ENCODE measurements at places on chromosomes 6 and 20.

GRCh38 chr6:133778414-133779130, 110.3 kb upstream of the TCF21 start:
- no peak for DNase-seq

DNA sequence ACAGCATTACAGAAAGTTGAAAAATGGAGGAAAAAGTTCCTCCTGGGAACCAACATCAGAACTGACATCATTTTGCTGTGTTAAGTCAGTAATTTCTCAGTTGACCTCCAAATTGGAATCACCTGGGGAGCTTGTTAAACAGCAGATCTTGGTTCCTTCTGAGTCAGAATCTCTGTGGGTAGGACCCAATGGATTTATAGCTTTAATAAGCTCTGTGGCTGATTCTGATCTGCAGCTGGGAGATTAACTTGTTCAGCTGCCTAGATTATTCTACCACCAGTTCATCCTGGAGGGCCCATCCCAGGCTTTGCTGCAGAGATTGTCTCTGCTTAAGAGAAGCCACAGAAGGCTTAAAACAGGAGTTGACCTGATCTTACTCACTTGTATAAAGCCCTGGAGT, 90.7 kb upstream of the POPDC3 start:
- no peak for DNase-seq

GRCh38 chr6:116925088-116925794, 48.2 kb downstream of the RFX6 start:
- DNase-seq: no peak

- DNase-seq: no peak
These were observed 25.5 kb upstream of the WFDC2 start for GRCh38 chr20:45444050-45444449.

GRCh38 chr6:14644381-14644780, 526.8 kb downstream of the CD83 start:
- no peak for DNase-seq

DNA sequence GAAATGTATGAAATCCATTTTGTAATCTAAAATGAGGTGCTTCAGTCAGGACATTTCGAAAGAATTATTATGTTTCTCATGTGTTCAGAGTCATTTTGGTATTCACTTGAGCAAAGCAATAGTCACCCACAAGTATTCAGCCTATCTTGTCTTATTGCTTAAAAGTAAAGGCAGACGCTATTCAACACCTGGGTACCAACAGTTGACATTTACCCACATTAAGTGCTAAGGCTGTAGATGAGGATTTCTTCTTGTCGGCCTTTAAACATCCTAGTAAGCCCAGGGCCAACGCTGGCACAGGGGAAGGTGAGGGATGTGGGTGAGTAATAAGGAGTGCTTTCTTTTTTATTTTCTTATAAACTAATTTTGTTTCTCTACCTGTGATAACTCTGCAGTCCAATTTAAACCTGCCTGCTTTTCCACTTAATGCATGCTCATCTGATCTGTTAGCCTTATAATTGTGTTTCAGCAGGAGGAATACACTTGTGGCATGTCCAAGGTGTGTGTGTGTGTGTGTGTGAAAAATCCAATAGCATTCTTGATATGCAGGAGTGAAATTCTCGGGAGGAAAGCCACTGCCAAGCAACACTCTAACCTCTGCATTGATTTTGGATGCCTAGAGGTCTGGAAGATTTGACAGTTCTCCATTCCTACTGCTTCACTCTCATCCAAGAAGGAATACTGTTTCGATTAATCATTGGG, 252.0 kb downstream of the SOX4 start:
- no peak for DNase-seq

- DNase-seq: no peak
These were observed 210.9 kb downstream of the UST start for GRCh38 chr6:148957752-148958151.

All from NCI-H526 treated with DMSO at 0.1 percent for 48 hours (cell line).